Fibroblast of lung (primary cell): ENCODE measurements at places on chromosomes 2 and 18. TPM values are rescaled to one million over a fixed set of nuclear protein-coding genes. Genes with fewer than 3 reads are reported as not detected.
A peak's percentile ranks its signal among the peaks of the same experiment; 100 is the strongest.

ITGB6 gene
- not detected in 2 replicates for total RNA-seq

RIT2 gene
- total RNA-seq, result not detected in 2 replicates

- H3K36me3 ChIP-seq, result peaks cover 2% of the 10 kb centered on the region
- H3K27ac ChIP-seq, result no peak overlapping the region
- no peak overlapping the region for H3K4me3 ChIP-seq
- no peaks in the 10 kb centered on the region for H3K27me3 ChIP-seq
Observed at GRCh38 chr2:239343946-239344856, 56.6 kb downstream of the HDAC4 start.

GRCh38 chr2:152396051-152396511, 61.1 kb downstream of the FMNL2 start:
- DNase-seq, result peak; percentile 20
- H3K4me1 ChIP-seq, result peaks cover 2% of the 10 kb centered on the region
- no peaks in the 10 kb centered on the region for H3K27me3 ChIP-seq
- peak overlapping the region; percentile 40 for H3K27ac ChIP-seq
- peak overlapping the region; percentile 32 for H3K4me3 ChIP-seq

DNA sequence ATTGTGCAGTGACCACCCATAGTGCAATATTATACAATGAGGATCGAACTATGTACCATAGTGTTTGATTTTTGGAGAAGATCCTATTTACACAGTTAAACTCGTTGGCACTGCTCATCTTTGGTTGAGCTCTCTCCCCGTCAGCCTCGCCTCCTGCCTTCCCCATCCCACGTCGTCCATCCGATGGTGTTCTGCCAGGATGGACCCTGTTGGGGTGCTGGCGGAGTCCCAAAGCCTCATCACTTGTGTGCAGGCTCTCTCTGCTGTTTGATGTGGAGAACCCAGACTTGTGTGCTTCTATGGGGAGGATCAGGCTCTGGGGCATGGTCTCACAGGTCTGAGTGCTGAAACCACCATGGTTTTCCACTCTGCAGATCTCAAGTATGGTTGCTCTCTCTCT, 85.4 kb downstream of the ITGB1BP1 start:
- no peaks in the 10 kb centered on the region for H3K27me3 ChIP-seq
- no peak overlapping the region for H3K27ac ChIP-seq
- peaks cover 8% of the 10 kb centered on the region for H3K4me1 ChIP-seq
- no peak for DNase-seq
- H3K36me3 ChIP-seq, result peaks cover 1% of the 10 kb centered on the region

DNA sequence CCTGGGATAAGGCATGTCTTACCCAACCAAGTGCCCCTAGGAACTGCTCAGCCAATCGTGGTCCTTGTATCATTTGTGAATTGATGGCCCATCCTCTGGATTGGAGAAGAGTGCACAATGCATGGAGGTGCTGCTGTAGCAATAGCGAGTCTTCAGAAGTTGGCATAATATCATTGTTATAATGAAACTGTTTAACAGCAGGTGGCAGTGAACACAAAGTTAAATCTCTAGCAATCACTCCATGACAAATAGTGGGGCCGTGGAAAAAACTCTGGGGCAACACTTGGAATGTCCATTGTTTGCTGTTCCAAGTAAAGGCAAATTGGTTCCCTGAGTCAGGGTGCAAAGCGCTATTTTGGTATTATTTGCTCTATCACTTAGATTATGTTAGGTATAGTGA, 11.4 kb downstream of the REG1A start:
- no peak overlapping the region for H3K27ac ChIP-seq
- no peak overlapping the region for H3K4me3 ChIP-seq
- no peaks in the 10 kb centered on the region for H3K27me3 ChIP-seq

HEATR5B gene
- total RNA-seq, result 16.7 and 22.0 TPM in 2 replicates

TMSB10 gene
- total RNA-seq, result 8,130 and 10,208 TPM in 2 replicates

VIT gene
- total RNA-seq, result 0.17 and 0.77 TPM in 2 replicates

GRCh38 chr2:218344090-218344754, 12.4 kb upstream of the CATIP start:
- no peak overlapping the region for H3K4me3 ChIP-seq
- H3K27ac ChIP-seq, result no peak overlapping the region
- peaks cover 2% of the 10 kb centered on the region for H3K4me1 ChIP-seq
- no peaks in the 10 kb centered on the region for H3K36me3 ChIP-seq
- no peaks in the 10 kb centered on the region for H3K27me3 ChIP-seq

- H3K4me3 ChIP-seq, result no peak overlapping the region
- DNase-seq, result peak; percentile 34
- no peaks in the 10 kb centered on the region for H3K27me3 ChIP-seq
- H3K36me3 ChIP-seq, result no peaks in the 10 kb centered on the region
Observed at GRCh38 chr2:45242161-45242741, 233.0 kb upstream of the SIX2 start.

- DNase-seq, result no peak
- H3K27me3 ChIP-seq, result no peaks in the 10 kb centered on the region
- H3K4me3 ChIP-seq, result no peak overlapping the region
- H3K27ac ChIP-seq, result no peak overlapping the region
- H3K4me1 ChIP-seq, result peaks cover 4% of the 10 kb centered on the region
- peaks cover 3% of the 10 kb centered on the region for H3K36me3 ChIP-seq
Observed at GRCh38 chr2:239195992-239196391, 204.8 kb downstream of the HDAC4 start.

CD207 gene
- total RNA-seq, result not detected in 2 replicates

DNA sequence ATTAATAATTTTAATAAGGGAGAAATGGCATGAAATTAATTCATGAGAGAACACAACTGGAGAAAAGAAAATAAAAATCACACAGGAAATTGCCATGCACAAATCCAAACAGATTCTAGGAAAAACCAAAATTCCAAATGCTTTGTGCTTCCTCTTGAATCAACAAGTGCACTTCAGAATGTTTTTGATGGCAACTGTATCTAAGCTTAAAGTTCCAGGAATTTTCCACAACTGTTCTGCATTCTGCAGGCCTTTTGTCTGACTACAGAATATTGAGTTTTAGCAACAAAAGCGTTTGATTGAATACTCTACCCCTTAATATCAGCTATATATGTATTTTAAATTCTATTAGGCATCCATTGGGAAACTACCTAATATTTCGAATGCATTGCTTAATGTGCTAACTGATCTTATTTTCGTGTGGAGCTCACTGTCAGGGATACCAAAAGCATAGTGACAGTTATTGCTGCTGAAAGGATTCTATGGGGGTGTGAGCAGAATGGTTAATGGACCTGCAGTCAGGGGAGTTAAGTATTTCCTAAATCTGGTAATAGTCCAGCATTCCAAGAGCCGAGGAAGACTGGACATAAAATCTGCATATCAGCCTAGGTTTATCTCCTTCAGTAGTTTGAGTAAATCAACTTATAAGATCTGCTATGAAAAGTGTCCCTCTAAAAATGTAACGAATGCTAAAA, 482.7 kb upstream of the POU3F3 start:
- H3K36me3 ChIP-seq, result no peaks in the 10 kb centered on the region
- no peak overlapping the region for H3K27ac ChIP-seq
- H3K4me3 ChIP-seq, result no peak overlapping the region

- H3K27me3 ChIP-seq, result no peaks in the 10 kb centered on the region
- no peaks in the 10 kb centered on the region for H3K4me1 ChIP-seq
- H3K36me3 ChIP-seq, result no peaks in the 10 kb centered on the region
Observed at GRCh38 chr2:139142252-139142880, 362.2 kb upstream of the NXPH2 start.

- H3K27me3 ChIP-seq, result peaks cover 14% of the 10 kb centered on the region
- no peak overlapping the region for H3K27ac ChIP-seq
- H3K4me1 ChIP-seq, result peaks cover 4% of the 10 kb centered on the region
- no peak for DNase-seq
- H3K36me3 ChIP-seq, result peaks cover 2% of the 10 kb centered on the region
Observed at GRCh38 chr18:22172120-22172582, 2.8 kb downstream of the GATA6 start.

- H3K36me3 ChIP-seq, result no peaks in the 10 kb centered on the region
- peak overlapping the region; percentile 32 for H3K27ac ChIP-seq
- H3K4me3 ChIP-seq, result peak overlapping the region; percentile 53
- no peaks in the 10 kb centered on the region for H3K4me1 ChIP-seq
- peak; percentile 26 for DNase-seq
Observed at GRCh38 chr2:5693287-5694201, 1.4 kb downstream of the SOX11 start.

GRCh38 chr2:113058998-113059960, at the start of gene IL36RN:
Gene IL36RN, plus strand, starts transcription at chr2:113059198. Its CDS starts 241 bp downstream, at chr2:113059439.
- no peaks in the 10 kb centered on the region for H3K4me1 ChIP-seq
- H3K36me3 ChIP-seq, result no peaks in the 10 kb centered on the region
- no peak within 1 kb of the TSS for H3K27ac ChIP-seq
- DNase-seq, result no peak

GRCh38 chr2:64595397-64596176, 58.1 kb downstream of the SERTAD2 start:
- DNase-seq, result peak; percentile 28
- H3K27ac ChIP-seq, result no peak overlapping the region
- peaks cover 8% of the 10 kb centered on the region for H3K27me3 ChIP-seq
- no peaks in the 10 kb centered on the region for H3K4me1 ChIP-seq
- no peaks in the 10 kb centered on the region for H3K36me3 ChIP-seq
- no peak overlapping the region for H3K4me3 ChIP-seq

EN1 gene
- total RNA-seq, result under 0.01 TPM in 1 of 2 replicates, not detected in the other

PLEKHH2 gene
- total RNA-seq, result 14.0 and 15.9 TPM in 2 replicates

ALK gene
- under 0.01 TPM in 2 replicates for total RNA-seq

DNA sequence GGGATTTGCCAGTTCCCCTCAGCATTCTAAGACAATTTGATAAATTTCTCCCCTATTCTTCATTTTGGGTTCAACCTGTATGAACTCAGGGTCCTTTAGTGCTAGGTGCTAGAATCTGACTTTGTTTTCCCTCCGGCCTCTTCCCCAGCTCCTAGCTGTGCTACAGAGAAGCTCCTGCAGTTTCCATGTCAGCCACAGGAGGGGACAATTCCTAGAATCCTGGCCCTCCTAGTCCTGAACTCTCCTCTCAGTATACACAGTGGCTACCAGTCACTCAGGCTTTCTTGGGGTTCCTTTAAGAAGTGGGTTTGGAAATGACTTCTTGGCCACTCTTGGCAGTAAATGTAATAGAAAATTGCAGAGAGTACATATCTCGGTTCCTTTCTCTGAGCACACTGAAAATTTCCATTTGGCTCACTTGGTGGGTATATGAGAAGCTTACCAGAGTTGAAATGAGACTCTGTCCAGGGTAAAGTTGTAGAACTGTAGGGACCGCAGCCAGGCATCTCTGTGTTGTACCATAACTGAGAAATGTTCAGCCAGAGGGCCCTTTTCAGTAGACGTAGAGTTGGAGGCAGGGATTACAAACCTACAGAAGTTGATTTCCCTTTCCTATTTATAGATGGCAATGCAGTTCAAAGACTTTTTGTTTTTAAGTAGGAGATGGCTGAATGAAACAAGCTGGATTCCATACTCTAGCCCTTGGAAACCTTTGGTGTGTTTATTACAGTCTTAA, 5.0 kb upstream of the CHST10 start:
- H3K4me1 ChIP-seq, result no peaks in the 10 kb centered on the region
- peak; percentile 31 for DNase-seq
- H3K36me3 ChIP-seq, result no peaks in the 10 kb centered on the region
- H3K27ac ChIP-seq, result no peak overlapping the region
- H3K27me3 ChIP-seq, result no peaks in the 10 kb centered on the region

DNA sequence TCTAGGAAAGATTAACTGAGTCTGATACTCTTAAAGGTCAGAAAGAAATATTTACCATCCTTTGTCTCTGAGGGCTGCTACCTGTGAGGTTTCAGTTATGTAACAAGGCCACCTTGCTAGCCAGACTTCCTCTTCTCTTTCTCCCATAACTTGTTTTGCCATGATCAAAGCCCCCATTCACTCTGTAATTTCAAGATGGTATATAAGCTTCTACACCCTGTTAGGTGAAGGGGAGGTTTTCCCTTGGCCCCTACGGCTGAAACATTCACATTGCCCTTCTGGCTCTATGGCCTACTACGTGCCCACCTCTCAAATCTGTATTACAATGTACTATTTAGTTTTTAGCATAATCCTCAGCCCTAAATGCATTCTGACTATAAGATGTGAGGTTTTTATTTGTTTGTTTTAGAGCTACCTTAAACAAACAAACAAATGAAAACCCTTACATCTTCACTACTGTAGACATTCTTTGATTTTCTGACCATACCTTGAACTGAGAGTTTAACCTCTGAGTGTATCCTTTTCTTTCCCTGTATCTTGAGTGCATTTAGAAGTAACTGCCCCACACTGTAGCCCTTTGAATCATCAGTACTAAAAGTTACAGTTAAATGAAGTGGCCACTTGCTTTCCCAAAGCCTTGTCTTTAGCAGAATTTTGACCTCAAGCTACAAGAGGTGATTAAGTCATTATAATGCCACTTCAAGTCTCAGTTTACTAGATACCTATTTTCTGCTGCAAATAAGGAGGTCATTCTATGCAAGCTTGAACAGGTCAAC, 332.2 kb downstream of the SOCS6 start:
- DNase-seq, result no peak
- no peaks in the 10 kb centered on the region for H3K27me3 ChIP-seq
- H3K4me3 ChIP-seq, result no peak overlapping the region
- H3K4me1 ChIP-seq, result no peaks in the 10 kb centered on the region
- no peak overlapping the region for H3K27ac ChIP-seq
- H3K36me3 ChIP-seq, result no peaks in the 10 kb centered on the region

DNA sequence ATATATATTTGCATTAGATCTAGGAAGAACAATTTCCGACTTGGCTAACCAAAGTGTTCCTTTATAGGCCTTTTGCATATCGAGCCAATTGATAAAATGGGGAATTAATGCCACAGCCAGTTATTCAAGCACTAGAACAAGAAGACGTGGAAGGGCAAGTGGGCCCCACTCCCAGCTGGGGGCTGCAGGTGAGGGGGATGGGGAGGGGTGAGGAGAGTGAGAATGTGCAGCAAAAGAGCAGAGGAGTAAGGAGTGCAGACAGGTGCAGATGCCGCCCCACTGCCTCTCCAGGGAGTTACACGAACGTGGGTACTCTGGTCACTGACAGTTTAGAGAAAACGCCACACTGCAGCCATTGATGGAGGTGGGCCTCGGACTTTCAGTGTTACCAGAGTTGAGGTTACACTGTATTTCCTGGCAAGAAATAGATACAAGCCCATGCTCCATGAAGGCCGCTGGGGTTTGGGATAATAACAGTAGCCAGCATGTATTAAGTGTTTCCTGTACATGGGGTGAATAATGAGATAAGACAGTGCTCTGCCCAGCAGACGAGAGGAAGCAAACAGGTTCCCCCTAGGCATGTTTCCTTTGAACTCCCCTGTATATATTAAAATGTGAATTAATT, 40.9 kb downstream of the GORASP2 start:
- DNase-seq, result no peak
- H3K4me1 ChIP-seq, result no peaks in the 10 kb centered on the region
- H3K27ac ChIP-seq, result no peak overlapping the region
- H3K36me3 ChIP-seq, result peaks cover 13% of the 10 kb centered on the region
- H3K27me3 ChIP-seq, result no peaks in the 10 kb centered on the region

DNA sequence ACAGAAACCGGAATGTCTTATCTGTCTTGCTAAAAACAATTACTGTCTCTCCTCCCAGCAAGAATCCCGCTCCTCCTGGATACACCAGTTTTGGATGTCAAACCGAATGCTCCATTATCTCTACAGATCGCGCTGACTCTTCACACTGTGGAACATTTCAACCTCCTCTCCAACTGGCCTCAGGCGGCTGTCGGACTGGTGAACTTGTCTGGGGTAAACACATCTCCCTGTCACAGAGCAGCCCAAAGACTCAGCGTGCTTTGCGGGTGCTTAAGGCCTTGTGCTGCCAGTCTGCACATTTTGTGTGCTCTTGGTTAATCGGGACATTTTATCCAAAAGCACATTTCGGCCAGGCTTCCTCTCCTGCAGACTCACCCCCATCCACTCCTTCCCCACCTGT, 173.1 kb downstream of the ICOS start:
- no peaks in the 10 kb centered on the region for H3K27me3 ChIP-seq
- H3K27ac ChIP-seq, result no peak overlapping the region
- no peaks in the 10 kb centered on the region for H3K4me1 ChIP-seq
- no peak overlapping the region for H3K4me3 ChIP-seq
